ENCODE measurements at places on chromosomes 1 and 21.

- DNase-seq: no peak
Observed at GRCh38 chr1:115648717-115649691, 7.2 kb downstream of the VANGL1 start.

DNA sequence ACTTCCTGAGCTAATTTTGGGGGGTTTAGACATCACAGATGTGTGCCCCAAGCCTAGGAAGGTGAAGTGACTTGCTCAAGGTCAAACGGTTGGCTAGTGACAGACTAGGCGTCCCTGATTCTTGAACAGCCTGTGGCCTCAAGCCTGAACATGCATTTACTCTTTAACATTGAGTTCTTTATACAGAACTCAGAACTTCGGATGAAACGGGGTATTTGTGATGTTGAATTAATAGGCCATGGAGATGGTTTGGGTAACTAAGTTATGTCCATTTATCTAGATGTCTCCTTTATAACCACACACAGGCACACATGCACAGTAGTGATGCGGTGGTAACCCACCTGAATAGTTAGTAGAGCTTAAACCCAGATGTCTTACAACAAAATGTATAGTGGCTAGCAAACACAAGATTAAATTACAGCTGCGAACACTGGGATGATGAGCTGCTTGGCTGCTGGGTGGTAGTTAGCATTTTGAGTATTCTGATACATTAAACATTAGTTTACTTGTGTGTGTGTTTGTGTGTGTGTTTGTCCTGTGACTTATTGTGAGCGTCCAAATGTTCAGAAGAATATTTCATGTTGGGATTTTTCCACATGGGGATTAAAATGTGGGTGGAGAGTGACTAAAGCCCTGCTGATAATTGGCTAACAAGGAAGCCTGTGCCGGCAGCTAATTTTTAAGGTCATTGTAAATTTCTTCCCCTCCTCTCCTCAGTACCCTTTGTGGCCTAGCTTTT lies 2.3 kb downstream of the ATP1A1 start:
- DNase-seq: no peak

- DNase-seq: no peak
Observed at GRCh38 chr1:47893412-47893811, 103.8 kb downstream of the TRABD2B start.

DNA sequence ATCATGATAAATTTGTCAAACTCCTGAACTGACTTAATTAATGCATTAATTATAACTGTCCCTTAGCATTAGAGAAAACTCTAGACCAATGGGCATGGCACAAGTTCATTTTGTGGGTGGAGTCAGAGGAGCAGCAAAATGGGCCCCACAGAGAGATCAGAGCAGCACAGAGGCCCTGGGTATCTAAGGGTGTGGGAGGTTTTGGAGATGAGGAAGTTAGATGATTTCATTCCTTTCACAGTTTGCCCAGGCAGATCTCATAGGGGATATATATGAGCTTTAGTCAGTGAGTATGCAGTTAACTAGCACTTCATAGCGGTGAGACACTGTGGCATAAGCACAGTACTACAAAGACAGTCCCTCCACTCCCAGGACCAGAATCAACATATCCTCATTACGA lies 117.3 kb downstream of the MAB21L3 start:
- no peak for DNase-seq

DNA sequence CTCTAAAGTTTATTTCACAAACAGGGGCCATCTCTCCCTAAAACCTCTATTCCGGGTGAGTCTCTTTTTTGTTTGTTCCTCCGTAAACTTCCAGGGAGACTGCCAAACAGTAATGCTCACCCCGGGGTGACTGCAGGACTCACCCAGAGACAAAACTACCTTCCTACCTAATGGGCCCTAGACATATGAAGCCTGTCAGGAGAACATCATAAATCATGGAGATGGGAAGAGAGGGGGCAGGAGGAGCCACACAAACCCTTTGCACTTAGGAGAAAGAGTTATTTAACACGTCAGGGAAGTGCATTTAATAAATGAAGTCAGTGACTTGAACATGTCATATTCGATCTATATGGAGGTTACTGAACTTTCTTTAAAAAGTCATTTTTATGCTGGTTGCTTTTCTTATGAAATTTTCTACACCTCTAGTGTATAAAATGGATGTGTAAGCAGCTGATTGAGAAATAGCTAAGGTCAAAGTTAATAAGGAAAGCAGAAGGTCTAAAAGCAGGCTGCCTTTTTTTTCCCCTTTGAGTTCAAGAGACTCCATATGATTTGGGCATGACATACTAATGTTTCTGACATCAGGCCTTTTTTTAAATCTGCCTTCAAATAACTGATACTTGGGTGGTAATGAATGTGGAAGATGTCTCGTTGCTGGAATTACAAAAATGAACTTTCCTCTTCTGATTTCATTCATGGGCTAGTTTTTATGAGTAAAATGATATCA lies 286.9 kb upstream of the USP25 start:
- DNase-seq: no peak

DNA sequence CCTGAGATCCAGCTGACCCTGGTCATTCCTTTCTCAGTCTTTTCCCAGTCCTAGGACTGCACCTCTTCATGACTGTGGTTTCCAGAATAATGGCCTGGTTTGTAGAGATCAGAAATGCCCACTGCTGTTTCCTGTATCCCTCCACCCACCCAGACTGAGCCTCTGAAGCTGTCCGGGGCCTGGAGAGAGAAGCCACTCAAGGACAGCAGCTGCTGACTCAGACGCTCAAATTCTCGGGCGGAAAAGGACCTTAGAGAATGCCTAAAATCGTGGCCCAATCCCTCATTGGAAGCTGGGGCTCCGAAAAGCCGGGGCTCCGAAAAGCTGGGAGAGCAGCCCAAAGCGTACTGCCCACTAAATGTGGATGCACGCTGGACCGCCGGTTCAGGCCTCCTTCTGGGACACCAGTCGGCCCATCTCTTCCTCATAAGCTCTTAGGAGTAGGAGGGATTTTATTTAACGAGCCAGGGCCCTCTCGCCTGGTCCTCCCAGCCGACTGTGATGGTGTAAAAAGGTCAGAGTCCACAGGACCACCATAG lies 7.8 kb upstream of the GPR61 start:
- DNase-seq: no peak

- no peak for DNase-seq
Observed at GRCh38 chr1:166116026-166116425, 50.8 kb downstream of the FAM78B start.

All from stimulated activated CD4-positive, alpha-beta T cell treated with anti-CD3 and anti-CD28 coated beads, Interleukin-4, amount 100 ng/mL, for 1 hour (primary cell).